ENCODE measurements at places on chromosomes 6 and 20. TPM values are rescaled to one million over a fixed set of nuclear protein-coding genes. Genes with fewer than 3 reads are reported as not detected.

DNA sequence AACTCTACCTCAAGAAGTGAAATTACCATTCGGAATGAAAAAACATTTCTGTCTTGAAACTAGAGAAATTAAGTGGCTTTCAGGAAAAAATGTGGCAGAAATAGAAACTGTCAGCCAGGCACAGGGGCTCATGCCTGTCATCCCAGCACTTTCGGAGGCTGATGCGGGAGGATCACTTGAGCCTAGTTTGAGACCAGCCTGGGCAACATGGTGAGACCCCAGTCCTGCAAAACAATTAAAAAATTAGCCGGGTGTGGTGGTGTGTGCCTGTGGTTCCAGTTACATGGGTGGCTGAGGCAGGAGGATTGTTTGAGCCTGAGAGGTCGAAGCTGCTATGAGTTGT lies 7.1 kb upstream of the TMEM181 start:
- DNase-seq, result no peak

The CYP21A2 gene
- total RNA-seq, result not detected

DNA sequence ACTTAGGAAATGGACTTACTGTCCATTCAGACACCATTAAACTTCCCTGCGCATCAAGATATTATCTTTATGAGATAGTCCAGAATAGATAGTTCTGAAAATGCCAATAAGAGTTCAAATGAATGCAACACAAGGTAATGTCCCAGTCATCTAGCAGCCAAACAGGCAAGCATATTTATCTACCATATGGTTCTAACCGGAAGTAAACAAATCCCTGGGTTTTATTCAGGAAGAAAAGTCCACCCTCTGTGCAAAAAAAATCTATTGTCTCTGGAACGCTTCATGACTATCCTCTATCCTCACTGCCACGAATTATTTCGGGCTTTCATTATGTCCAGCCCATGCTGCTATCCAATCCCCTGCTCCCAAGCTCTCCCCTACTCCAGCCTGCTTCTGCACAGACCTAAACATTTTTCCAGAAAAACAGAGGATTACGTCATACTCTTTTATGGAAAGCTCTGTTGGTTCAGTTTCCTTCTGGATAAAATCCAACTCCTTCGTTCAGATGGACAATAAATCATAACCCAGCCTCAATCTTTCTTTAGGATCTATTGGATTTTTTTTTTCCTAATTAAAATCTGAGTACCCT lies 11.4 kb downstream of the PPIL6 start:
- DNase-seq, result peak; percentile 74

DNA sequence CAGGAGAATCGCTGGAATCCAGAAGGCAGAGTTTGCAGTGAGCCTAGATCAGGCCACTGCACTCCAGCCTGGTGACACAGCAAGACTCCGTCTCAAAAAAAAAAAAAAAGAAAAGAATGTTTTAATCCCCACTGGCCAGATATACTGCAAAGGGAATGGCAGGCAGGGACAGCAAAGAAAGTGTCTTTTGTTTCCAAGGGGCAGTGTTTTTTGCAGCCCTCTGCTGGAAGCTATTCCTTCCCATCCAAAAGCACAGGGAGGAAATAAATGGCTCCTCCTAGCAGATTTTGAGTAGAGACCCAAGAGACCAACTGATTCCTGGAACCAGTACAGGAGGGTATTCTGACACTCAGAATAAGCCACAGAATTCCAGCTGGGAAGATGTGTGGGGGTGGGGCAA lies 112.5 kb upstream of the STMND1 start:
- DNase-seq, result no peak

DNA sequence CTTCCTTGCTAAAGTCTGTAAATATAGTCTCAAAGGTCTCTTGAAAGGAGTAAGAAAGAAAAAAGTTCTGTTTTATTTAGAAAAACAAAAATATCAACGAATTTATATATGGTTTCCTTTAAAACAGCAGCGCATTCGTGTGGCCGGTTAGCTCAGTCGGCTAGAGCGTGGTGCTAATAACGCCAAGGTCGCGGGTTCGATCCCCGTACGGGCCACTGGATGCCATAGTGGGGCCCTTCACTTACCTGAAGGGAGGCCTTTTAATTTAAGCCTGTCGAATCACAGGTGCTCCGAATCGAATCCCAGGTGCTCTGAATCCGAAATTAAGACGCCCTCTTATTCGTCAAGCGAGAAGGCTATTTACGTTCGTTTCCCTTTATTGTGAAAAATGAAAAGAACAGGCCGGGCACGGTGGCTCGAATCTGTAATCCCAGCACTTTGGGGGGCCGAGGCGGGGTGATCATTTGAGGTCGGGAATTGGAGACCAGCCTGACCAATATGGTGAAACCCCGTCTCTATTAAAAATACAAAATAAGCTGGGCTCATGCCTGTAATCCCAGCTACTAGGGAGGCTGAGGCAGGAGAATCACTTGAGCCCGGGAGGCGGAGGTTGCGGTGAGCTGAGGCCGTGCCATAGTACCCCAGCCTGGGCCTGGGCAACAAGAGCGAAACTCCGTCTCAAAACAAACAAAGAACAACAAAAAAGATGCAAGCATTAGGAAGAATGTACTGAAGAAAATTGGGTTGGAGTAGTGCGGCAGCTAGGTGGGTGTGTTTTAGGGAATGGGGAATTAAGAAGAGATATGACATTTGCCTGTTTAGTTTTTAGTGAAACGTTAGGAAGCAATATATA lies 195.8 kb upstream of the ZNF184 start:
- DNase-seq, result peak; percentile 77

DNA sequence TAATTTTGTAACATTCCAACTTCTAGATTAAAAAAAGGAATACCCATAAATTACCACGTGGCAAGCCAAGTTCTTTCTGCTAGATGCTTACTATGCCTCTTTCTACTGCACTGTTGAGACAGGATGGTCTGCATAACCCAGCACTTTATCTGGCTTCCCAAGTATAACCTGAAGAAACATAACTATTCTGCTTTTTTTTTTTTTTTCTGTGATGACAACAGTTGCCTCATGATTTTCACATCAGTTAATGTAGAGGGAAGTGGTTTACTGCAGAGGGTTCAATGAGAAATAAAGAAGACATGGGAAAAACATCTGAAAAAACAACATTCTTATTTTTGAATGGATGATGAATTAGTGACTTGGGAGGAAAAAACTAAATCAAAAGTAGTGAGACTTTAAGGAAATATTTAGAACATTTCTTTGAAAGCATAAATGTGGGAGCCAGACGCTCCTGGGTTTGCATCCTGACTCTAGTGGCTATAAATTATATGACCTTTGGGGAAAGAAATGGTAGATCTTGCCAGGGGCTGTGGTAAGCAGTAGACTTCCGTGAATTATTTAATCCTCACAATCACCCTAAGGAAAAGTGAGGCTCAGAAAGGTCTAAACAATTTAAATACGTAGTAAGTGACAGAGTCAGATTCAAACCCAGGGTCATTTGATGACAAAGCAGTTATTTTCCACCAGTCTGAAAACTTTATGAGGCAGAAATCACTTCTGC lies 230.7 kb downstream of the PHACTR1 start:
- DNase-seq, result no peak

DNA sequence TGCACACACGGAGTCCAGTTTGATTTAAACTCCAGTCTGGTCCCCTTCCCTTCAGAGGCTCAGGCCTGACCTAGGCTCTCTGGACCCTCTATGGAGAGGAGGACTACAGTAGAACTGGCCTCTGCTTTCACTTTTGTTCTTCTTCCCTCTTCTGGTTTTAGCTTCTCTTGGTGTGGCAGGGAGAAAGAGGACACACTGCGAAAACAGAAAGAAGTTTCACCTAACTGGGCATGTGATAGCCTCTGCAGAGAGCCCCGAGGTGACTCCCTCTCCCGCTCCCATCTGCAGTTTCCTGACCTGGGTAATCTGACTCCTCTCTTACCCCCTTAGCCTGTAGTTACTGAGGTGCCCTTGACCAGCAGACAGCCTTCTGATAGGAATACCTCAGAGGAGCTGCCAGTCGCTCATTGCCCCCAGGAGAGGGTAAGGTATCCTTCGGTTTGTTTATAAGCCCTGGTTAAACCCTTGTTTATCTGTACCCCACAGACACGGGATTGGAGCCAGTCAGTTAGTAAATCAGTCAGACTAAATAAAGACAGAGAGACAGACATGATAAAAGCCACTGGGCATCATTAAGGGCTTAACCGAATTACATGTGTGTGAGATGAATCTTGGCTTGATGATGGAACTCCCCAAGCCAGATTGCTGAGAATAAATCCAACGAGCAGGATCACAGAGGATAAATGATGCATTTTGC lies 12.0 kb upstream of the DTNBP1 start:
- no peak for DNase-seq

The SLC13A3 gene
- total RNA-seq, result 2.5 TPM

All from IMR-90 (cell line).